ENCODE measurements at places on chromosomes 1 and 21. TPM values are rescaled to one million over a fixed set of nuclear protein-coding genes. Genes with fewer than 3 reads are reported as not detected.
A peak's percentile ranks its signal among the peaks of the same experiment; 100 is the strongest.

GRCh38 chr1:236099355-236099974, 34.6 kb upstream of the NID1 start:
- H3K27me3 ChIP-seq = peaks cover 7% of the 10 kb centered on the region
- H3K4me3 ChIP-seq = no peak overlapping the region
- H3K36me3 ChIP-seq = no peaks in the 10 kb centered on the region
- H3K4me1 ChIP-seq = peaks cover 2% of the 10 kb centered on the region
- no peak overlapping the region for H3K27ac ChIP-seq

GRCh38 chr1:192100686-192101468, 57.4 kb upstream of the RGS18 start:
- no peak overlapping the region for H3K27ac ChIP-seq
- peaks cover 3% of the 10 kb centered on the region for H3K4me1 ChIP-seq
- no peak overlapping the region for H3K4me3 ChIP-seq
- H3K36me3 ChIP-seq = no peaks in the 10 kb centered on the region

Gene DIO1
- not detected for total RNA-seq

DNA sequence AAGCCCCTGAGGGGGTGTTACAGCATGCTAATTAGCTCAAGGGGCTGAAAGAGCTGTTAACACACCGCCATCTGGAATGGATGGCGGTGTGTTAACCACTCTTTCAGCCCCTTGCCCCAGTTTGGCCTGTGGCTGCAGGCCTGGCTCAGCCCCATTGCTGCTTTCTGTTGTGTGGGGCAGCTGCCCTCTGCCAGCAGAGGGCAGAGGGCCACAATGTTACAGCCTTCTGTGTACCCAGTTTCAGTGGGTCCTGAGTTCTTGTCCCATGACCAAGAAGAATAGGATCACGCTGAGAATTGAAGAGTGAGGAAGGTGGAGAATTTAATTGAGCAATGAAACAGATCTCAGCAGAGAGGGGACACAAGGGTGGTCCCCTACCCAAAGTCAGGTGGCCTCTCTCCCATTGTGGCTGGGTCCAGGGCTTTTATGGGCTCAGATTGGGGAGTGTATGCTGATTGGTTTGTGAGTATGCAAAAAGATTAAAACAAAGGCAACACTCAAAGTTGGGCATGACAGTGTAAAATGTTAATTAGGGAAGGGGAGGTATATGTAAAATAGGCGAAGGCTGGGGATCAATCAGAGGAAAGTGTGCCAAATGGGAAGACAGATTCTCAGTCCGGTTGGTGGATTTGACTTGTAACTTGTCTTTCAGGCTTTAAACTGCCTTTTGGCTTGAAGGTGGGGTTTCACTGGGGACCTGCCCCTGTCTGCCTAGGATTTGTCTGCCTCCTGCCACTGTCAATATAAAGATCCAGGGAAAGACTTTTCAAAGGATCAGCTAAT, 142.2 kb downstream of the RABGAP1L start:
- no peak overlapping the region for H3K4me3 ChIP-seq
- H3K36me3 ChIP-seq = no peaks in the 10 kb centered on the region
- H3K27ac ChIP-seq = no peak overlapping the region
- DNase-seq = no peak
- H3K4me1 ChIP-seq = no peaks in the 10 kb centered on the region

Gene RIPK4
- total RNA-seq = under 0.01 TPM

DNA sequence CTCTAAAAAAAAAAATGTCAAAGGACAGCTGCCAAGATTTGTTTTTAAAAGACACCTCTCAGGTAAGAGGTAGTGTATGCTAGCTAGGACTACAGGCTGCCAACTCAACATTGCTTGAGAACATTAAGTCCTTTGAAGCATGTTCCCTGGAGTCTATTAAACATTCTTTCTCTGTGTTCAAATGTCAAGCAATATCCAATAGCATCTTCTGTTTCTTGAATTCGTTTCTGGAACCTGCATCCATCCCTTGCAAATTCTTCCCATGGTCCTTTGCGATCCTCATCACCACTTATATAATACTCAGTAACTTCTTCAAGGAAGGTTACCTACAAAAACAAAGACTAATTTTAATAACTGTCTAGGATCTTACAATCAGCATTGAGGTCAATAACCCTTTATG, 5.6 kb downstream of the PPP1R15B start:
- peaks cover 16% of the 10 kb centered on the region for H3K36me3 ChIP-seq
- H3K27me3 ChIP-seq = no peaks in the 10 kb centered on the region
- H3K27ac ChIP-seq = no peak overlapping the region
- no peak for DNase-seq
- H3K4me3 ChIP-seq = no peak overlapping the region
- no peaks in the 10 kb centered on the region for H3K4me1 ChIP-seq

- H3K27me3 ChIP-seq = no peaks in the 10 kb centered on the region
- no peaks in the 10 kb centered on the region for H3K36me3 ChIP-seq
- no peak overlapping the region for H3K4me3 ChIP-seq
- no peaks in the 10 kb centered on the region for H3K4me1 ChIP-seq
- no peak for DNase-seq
- H3K27ac ChIP-seq = no peak overlapping the region
Observed at GRCh38 chr1:3034162-3034561, 12.9 kb downstream of the ACTRT2 start.

Gene TMPRSS3
- not detected for total RNA-seq

- H3K36me3 ChIP-seq = no peaks in the 10 kb centered on the region
- H3K4me3 ChIP-seq = no peak overlapping the region
- no peak for DNase-seq
Observed at GRCh38 chr1:206002160-206002559, 1.0 kb downstream of the RAB7B start.

DNA sequence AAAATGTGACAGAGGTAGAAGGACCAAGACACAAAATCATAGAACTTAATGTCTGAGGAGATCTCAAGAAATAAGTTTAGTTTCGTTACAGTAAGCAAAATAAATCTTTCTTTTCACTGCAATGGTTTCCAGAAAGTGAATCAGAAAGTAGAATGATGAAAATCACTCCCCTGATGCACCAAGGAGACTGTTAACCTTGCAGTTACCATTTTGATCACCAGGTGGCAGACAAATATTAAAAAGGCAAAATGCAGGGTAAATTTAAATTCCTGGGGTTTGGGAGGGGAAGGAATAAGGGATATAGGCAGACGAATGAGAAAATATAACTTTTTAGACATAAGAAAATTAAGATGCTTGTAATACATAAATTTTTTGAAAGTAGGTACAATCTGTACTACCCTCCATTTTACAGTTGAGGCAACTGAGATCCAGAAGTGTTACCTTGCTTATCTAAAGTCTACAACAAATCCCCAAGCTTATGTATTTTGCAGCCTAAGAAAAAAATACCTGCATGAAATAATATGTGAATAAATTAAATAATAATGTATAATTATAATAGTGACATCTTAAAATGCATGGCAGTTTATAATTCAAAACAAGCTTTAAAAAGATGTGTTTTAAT, 253.2 kb downstream of the CRB1 start:
- H3K4me3 ChIP-seq = no peak overlapping the region
- H3K36me3 ChIP-seq = no peaks in the 10 kb centered on the region
- no peaks in the 10 kb centered on the region for H3K27me3 ChIP-seq
- peak; percentile 44 for DNase-seq

- H3K4me3 ChIP-seq = no peak overlapping the region
- H3K27me3 ChIP-seq = no peaks in the 10 kb centered on the region
- no peaks in the 10 kb centered on the region for H3K4me1 ChIP-seq
- H3K36me3 ChIP-seq = no peaks in the 10 kb centered on the region
- DNase-seq = no peak
Observed at GRCh38 chr1:69852151-69852550, 284.4 kb downstream of the LRRC7 start.

Gene CASQ2
- not detected for total RNA-seq

Gene BTBD8
- 3.6 TPM for total RNA-seq
